ENCODE measurements at places on chromosomes 7 and 10. TPM values are rescaled to one million over a fixed set of nuclear protein-coding genes. Genes with fewer than 3 reads are reported as not detected.

Gene NXPH1
- 2.8 TPM for total RNA-seq

Gene IL15RA
- not detected for total RNA-seq

Gene SPDYE6
- not detected for total RNA-seq

Gene ADRA2A
- 0.34 TPM for total RNA-seq

GRCh38 chr10:72808001-72808400 lies 85.5 kb upstream of the OIT3 start:
- no peak for DNase-seq

DNA sequence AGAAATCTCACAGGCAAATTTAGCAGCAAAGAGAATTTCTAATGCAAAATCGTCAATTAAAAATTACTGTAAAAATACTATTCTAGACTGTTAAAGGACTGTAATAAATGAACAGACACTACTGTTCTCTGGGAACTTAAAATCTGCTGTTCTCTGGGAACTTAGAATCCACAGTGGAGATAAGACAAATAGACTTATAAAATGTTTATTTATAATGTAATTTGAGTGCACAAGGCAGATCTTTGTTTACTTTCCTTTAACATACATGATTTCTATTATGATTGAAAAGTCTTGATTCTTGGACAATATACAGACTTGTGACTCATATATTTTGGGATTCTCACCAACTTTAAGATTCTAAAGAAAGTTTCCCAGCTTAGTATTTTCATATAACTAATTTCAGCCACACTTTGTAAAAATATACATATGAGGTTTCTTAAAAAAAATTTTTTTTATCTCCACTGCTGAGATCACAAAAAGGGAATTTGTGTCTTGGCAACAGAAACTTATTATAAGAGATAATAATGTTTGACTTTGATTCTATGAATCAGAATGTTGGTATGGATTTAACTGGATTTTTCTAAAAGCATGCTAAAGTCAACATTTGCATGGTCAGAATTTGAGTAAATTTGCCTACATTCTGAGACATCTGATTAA lies 166.3 kb upstream of the RHOBTB1 start:
- no peak for DNase-seq

DNA sequence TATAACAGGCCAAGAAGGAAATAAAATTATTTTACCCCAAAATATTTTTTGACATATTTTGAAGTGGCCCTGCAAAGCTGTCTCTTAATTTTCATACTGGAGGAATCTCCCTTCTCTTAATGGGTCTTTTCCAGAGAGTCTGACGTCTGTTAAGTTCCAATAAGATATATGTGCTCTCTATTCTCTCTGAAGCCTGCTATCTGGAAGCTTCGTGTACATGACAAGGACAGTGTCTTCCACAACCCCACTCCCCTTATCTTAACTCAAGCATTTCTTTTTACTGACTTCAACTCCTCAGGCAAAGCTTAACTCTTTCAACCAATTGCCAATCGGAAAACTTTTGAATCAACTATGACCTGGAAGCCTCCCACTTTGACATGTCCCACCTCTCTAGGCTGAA lies 29.2 kb upstream of the IL15RA start:
- DNase-seq = no peak

DNA sequence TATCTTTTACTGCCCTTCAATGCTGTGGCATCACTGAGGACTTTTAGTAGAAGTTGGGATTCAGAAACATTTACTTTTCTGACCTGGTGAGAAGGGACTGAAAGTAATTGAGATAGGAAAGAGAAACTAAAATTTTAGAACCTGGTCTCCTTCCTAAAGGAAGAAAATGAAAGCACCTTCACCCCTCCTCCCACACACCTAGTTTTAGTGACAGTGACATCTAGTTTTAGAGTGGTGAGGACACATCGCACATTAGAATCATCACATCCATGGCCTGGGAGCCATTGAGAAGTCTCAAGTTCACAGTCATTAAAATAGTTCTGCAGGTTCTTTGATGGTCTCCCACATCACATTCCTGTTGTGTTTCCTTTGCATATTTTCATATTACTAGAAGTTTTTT lies 16.1 kb downstream of the TAS2R41 start:
- DNase-seq = no peak

GRCh38 chr7:44093102-44093641 lies 10.8 kb upstream of the POLM start:
- no peak for DNase-seq

DNA sequence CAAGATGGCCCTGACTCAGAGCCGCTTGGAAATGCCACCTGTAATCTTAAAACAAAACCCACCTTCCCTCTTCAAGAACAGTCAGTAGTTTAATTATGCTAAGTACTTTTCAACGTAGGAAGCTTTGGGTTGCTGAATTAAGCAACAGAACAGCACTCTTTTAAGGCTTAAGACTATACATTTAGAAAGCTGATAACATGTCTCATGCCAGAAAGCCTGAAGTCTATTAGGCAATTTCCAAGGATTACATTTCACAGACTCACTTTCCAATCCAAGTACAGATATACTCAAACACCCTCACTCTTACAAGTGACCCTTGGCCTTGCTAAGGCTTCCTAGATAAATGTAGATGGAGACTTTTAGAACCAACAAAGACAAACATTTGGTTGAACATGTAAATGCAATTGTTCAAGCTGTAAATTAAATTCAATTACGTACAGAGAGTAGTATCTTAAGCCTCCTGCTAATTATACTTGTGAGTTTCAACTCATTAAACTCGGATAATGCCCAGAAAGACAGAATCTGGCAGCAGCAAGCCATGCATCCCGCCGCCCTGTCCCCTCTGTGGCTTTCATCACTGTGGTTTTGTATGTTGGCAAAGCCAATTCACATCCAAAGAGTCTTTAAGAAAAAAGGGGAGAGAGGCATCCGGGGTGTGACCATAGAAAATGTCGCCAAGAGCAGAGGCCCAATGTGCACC lies 283.1 kb upstream of the NRP1 start:
- DNase-seq = no peak
